ENCODE measurements at places on chromosomes 3 and 15. TPM values are rescaled to one million over a fixed set of nuclear protein-coding genes. Genes with fewer than 3 reads are reported as not detected.

GRCh38 chr15:75659928-75660645 is 12.4 kb downstream of the SNX33 start:
- no peak for DNase-seq

DNA sequence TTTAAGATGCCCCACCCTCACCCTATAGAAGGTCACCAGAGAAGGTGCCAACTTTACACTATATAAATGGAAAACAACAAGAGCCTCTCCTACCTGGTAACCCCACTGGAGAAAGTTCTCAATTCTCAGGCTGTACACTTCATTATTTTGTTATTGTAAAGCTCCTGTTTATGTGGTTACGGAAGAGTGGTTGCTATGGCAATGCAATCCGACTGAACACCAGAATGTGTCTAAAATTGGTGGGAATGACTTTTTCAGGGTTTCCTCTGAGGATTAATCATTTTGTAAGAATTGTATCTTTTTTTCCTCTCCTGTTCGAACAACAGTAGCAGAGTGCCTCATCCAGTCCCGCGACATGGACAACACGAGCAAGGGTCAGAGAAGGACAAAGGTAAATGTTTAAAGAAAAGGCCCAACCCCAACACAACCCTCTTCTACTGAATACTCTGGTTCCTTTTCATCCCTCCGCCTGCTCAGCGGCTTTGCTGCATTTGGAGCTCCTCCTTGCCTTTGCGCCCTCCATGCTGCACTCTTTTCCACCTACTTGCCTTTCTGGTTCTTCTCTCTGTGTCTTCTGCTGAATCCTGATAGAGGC is 45.3 kb downstream of the DGKG start:
- peak; percentile 69 for DNase-seq

DNA sequence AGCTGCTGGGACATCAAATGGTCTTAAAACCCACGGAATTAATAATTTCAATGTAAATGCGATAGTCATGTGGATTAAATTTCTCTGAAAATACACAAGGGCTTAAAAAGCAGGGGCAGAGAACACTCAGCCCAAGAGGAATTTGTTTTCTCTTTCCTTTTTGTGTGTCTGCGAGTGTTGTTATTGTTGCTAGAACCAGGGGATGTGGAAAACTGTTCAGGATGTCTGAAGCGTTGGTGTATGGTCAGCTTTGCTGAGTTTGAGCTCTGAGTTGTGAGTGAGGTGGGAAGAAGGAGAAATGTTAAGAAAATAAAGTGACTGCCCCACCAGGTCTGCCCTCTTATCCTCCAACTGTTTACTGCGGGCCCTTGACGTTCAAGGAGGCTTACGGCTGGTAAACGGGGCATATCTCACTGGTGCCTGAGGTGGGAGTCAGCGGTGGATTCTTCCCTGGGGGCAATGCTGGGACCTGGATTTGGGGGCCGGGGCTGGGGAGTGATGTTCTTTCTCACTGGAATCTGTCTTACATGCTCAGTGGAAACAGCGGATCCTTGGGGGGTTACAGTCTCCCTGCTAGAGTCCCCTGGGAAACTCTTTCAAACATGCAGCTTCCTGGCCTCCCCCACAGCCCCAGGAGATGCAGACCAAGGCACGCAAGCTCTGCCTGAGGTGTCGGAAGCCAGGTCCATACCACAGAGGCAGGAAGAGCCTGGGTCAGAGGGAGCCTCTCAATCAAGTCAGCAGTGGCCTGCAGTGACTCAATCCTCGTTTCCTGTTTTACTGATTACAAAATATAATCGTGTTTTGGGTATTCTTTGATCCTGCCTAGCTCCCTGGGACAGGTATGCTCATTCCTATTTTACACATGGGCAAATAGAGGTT is 41.8 kb downstream of the ITGA11 start:
- DNase-seq = peak; percentile 41

GRCh38 chr15:38531509-38531908 is 33.1 kb downstream of the RASGRP1 start:
- peak; percentile 86 for DNase-seq

DNA sequence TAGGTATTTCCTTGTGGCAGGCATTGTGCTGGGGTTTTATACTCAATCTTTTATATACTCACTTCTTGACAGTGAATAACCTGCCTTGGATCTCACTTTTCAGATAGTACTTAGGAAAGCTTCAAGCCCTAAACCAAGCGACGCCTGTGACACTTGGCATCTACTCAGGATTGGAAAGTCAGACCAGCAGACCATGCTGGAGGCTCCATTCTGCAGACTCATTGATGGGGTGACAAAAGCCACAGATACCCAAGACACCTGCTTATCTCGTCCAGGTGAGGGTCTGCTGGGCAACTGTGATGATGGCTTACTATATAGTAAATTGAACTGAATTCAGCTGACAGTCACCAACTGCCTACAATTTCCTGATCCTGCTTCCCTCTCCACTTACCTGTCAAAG is 79.4 kb upstream of the MRPS22 start:
- no peak for DNase-seq

The NR2E3 gene
- total RNA-seq = 0.45 TPM

All from renal cortical epithelial cell (primary cell).